Motor neuron (in vitro differentiated cells): ENCODE measurements at places on chromosomes 7 and 10. TPM values are rescaled to one million over a fixed set of nuclear protein-coding genes. Genes with fewer than 3 reads are reported as not detected.

DNA sequence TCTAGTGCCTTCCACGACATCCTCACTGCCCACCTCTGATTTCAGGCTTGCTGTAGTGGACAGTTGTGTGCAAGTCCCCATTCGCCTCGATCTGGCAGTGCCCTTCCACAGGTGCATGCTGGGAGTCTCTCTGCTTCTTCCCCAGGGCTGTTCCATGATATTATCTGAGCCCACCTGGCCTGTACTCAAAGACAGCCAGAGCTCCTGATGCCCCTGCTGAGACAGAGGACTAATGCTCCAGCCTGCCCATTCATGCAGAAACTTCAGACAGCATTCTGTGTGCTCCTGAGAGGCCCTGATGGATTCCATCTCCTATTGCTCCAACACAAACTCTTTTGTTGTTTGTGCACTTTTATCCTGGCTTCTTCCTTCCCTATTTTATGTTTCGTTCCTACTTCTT, 164.8 kb upstream of the PRSS58 start:
- no peak for ATAC-seq

DNA sequence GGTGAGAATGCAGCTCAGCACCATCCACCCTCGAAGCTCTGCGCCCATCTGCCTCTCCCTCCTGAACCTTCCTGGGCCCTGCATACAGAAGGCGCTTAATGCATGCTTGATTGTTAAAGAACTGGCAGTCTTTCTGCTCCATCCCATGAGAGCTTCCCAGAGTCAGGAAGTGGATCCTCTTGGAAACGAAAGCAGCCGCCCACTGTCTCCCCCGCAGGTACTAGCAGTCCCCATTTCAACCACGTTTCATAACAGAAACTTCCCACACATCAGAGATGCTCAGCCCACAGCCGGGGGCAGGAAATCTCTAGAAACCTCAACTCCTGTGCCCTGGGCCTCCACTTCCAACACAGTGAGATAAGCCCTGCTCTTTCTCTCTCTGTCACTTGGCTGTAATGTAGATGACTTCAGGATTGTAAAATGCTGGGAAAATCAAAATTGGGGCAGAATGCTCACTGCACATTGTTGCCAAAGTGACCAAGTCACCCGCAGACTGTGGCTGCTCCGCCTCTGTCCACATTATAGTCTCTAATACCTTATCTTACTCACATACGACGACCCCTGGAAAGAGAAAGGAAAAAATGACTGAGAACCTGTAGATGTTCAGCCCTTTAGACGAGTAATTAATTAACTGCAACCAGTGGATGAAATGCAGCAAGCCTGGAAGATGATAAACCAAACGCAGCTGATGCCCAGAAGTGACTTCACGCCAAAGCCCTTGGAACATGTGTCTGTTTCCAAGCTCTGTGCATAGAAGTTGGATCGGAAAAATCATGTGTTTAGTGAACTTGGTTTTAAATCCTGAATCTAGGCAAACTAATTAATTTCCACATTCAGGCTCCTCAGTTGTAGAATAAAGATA, 28.5 kb downstream of the GSDME start:
- ATAC-seq, result no peak

- ATAC-seq, result no peak
Observed at GRCh38 chr10:124006526-124006925, 86.9 kb downstream of the CHST15 start.

DNA sequence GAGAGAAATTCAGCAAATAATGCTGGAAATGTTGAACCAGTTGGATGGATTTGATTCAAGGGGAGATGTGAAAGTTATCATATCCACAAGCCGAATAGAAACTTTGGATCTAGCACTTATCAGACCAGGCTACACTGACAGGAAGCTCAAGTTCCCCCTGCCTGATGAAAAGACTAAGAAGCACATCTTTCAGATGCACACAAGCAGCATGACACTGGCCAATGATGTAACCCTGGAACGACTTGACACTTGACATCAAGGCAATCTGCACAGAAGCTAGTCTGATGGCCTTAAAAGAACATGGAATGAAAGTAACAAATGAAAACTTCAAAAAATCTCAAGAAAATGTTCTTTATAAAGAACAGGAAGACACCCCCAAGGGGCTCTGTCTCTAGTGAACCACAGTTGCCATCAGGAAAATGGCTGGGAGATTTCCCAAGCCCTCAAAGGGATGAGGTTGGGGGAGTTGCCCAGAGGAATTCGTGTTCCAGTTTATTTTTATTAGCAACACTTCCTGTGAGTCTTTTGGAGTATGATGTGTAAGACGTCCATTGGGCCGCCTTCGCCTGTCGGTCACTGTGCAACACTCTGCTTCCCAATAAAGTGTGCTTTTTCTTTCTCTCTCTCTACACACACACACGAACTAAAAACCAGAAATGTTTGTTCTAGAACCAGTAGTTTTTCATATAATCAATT, 200.0 kb downstream of the HIBADH start:
- no peak for ATAC-seq

- peak; percentile 95 for ATAC-seq
Observed at GRCh38 chr7:3300651-3301448, at the start of gene SDK1. SDK1 (plus strand) TSS chr7:3301252; CDS start chr7:3301587, 335 bp downstream.

- ATAC-seq, result no peak
Observed at GRCh38 chr10:71722849-71723248, 3.3 kb upstream of the C10orf105 start.

DOCK1 gene
- 35.4 and 44.5 TPM in 2 replicates for total RNA-seq

DNA sequence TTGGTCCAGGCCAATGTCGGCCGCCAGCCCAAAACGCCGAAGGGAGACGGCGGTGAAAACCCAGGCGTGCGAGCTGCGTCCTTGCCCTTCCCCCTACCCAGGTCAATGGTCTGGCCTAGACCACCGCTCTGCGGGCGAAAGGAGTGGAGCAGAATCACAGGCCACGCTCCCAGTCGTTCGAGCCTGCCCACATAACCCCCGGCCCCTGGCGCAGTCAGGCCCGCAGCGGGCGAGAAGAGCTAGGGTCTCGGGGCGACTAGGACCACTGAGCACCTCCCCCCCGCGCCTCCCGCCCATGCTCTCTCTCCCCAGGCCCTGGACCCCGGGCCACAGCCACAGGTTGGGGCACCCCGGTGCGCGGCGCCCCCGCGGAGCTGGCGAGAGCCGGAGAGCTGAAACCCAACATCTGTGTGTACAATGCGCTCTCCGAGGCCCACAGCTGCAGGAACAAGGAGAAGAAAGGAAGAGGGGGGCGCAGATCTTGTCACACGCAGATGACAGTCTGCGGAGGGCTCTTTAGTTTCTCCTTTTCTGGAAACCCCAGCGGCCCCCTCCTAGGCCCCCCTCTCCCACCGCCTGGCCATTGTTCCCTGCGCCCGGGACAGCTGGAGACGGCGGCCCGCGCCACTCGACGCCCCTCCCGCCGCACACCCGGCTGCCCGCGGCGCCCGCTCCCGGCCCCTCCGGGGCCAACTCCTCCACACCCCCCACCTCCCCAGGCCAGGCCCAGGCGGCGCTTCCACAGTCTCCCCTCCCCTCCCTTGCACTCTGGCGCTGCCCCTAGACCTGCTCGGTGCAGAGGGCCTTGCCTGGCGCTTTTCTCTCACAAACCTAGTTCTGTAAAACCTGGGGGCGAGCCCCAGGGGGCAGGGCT, 355.0 kb downstream of the DNAJB6 start:
- no peak for ATAC-seq

CDH23 gene
- 3.4 and 3.9 TPM in 2 replicates for total RNA-seq

DNA sequence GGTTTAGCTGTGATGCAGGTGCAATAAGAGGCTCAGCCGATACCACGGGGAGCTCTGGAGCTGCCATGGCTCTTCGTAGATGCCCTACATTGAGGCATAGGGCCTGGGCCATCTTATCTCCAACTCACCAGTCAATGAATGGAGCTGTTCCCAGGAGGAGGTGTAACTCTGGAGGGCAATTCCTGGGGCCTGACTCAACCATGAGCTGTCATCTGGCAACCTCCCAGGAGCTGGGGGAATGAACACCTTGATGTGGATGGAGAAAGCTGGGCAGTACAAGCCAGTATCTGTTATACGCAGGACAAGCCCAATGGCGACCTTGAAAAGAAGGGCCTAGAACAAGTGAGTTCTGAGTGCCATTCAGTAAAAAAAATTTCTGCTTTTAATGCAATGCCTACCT, 224.0 kb upstream of the PLXDC2 start:
- ATAC-seq, result no peak

- no peak for ATAC-seq
Observed at GRCh38 chr10:48466611-48467240, 138.1 kb downstream of the ARHGAP22 start.

GOLGA7B gene
- total RNA-seq, result 0.19 and 0.28 TPM in 2 replicates

NUB1 gene
- total RNA-seq, result 53.7 and 56.0 TPM in 2 replicates

DNA sequence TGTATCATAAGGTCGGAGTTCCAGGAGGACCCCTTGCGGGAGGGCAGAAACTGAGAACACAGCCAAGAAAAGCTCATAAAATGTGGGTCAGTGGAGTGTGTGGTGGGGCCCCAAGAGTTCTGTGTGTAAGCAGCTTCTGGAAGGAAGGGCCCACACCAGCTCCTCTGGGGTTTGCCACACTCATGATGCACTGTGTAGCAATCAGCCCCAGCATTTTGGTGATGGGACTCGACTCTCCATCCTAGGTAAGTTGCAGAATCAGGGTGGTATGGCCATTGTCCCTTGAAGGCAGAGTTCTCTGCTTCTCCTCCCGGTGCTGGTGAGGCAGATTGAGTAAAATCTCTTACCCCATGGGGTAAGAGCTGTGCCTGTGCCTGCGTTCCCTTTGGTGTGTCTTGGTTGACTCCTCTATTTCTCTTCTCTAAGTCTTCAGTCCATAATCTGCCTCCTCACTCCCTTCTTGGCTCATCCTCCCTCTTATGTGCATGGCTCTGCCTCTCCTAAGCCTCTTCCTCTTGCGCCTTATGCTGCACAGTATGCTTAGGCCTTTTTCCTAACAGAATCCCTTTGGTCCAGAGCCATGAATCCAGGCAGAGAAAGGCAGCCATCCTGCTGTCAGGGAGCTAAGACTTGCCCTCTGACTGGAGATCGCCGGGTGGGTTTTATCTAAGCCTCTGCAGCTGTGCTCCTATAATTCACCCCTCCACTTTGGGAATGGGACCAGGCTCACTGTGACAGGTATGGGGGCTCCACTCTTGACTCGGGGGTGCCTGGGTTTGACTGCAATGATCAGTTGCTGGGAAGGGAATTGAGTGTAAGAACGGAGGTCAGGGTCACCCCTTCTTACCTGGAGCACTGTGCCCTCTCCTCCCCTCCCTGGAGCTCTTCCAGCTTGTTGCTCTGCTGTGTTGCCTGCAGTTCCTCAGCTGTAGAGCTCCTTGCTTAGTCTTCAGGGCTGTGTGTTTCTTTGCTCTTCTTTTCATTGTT, 17.8 kb downstream of the PRSS2 start:
- ATAC-seq, result no peak

DNA sequence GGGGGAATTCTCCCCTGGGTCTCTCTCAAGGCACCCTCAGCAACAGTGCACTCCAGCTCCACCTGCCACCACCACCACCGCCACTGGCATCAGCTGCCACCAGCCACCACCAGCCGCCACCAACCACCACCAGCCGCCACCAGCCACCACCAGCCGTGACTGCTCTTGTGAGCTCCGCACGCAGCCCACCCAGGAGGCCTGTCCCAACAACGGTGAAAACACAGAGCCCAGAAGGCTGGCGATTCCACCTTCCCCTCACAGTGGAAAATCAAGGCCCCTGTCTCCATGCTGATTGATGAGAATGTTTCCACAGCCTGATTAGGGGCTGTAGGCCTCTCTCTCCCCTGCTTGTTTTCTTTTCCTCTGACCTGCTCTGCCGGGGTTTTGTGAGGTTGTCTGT, 41.1 kb downstream of the COBL start:
- no peak for ATAC-seq

DNA sequence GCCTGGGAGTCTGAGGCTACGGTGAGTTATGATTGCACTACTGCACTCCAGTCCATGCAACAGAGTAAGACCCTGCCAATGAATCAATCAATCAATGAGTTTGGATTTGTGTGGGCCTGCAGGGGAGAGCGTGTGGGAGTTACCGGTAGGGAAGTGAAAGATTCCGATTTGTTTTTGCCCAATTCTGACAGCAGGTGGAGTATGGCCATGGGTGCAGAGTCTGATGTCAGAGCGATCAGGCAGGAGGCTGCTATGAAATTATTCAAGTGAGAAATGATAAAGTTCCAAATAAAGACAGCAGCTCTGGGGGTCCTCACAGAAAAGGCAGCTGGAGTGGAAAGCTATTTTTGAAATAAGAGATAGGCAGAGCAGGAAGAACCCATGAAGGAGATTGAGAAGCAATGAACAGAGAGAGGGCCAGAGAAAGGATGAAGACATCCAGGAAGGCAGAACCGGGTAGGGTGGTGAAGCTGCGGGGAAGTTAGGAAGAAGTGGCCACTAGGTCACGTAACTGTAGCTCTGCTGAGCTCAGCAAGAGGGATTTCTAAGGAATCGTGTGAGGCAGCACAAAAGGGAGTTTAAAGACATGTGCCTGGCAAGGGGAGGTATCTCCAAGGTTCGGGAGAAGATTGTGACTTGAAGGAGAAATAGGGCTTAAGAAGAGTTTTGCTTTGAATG, 93.7 kb upstream of the NMT2 start:
- ATAC-seq, result peak; percentile 77
